Neuronal stem cell (in vitro differentiated cells): ENCODE measurements at places on chromosomes 4 and X.

GRCh38 chrX:38166478-38167083 lies 54.1 kb downstream of the SRPX start:
- H3K36me3 ChIP-seq = no peaks in the 10 kb centered on the region
- H3K27me3 ChIP-seq = no peaks in the 10 kb centered on the region
- H3K4me1 ChIP-seq = peaks cover 1% of the 10 kb centered on the region
- H3K27ac ChIP-seq = no peak overlapping the region
- no peak overlapping the region for H3K4me3 ChIP-seq

DNA sequence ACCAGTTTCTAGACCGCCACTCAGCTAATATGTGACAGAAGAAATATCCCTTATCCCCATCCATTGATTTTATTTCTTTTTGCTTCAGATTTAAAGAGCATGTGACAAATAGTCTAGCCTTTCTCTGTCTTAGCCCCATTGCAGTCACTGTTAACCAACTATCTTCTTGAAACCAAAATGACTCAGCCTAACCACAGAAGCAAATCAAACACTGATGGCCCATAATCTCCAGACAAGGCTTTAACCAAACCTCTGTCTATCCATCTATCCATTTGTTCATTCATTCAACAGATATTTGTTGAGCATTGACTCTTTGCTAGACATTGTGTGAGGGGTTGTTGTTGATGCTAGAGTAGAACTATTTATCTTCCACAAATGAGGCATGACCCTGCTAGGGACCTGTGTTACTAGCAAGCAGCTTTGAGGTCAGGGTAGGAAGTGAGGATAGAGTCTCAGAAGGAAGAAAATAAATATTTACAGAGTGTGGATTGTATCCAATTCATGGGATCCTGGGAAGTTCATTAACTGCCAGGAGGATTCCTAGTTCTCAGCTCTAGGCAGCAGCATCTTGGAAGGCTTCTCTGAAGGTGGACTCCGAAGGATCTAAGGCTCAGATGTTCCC lies 22.5 kb downstream of the HNRNPH2 start:
- no peaks in the 10 kb centered on the region for H3K4me1 ChIP-seq
- no peak overlapping the region for H3K4me3 ChIP-seq
- no peak overlapping the region for H3K27ac ChIP-seq
- H3K27me3 ChIP-seq = no peaks in the 10 kb centered on the region
- H3K36me3 ChIP-seq = no peaks in the 10 kb centered on the region
- no peak for DNase-seq

DNA sequence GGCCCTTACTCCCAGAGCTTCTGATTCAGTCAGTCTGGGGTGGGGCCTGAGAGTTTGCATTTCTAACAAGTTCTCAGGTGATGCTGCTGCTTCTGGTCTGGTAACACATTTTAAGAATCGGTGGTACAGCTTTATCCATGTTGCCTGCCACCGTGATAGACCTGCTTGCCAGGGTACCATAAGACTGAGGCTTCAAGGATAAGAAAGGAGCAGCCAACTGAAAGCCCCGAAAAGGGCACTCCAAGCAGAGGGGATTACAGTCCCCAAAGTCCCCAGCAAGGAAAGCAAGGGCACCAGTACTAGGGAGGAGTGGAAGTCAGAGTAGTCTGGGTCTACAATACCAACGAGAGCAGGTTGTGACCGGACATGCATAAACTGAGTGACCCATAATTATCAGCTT lies 49.8 kb downstream of the APOO start:
- H3K27ac ChIP-seq = no peak overlapping the region
- no peak for DNase-seq
- H3K4me3 ChIP-seq = no peak overlapping the region
- H3K27me3 ChIP-seq = no peaks in the 10 kb centered on the region
- no peaks in the 10 kb centered on the region for H3K4me1 ChIP-seq

DNA sequence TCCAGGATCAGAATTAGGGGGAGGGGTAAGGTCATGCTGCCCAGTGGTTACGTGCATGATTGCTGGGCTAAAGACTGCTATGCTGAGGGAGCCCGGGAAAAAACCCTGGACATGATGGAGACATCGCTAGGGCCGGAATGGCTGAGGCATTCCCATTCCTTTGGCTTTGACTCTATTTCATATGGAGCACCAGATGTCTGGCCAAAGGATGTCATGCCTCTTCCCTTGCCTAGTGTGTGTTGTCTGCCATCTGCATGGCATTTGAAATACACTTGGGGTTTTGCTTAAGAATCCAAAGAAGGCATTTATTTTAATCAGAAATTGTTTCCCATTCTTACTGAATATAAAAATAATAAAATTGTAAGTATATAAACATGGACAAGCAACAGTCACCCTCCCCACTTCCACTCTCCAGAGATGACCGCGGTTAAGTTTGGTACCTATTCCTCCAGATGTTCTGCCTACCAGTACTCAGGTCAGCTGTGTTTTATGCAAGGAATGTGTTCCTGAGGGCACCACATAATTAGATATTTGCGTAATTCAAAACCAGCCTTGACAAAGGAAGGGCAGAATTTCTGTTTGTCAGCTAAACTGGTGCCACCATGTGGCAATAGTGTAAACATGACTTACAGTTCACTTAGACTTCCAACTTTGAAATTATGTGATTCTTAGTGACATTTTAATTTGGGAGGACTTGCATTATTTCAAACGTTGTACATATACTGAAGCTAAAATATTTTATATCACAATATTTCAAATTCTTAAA lies 105.9 kb downstream of the CT47B1 start:
- H3K4me1 ChIP-seq = peaks cover 1% of the 10 kb centered on the region
- no peak for DNase-seq
- H3K36me3 ChIP-seq = no peaks in the 10 kb centered on the region
- H3K4me3 ChIP-seq = no peak overlapping the region

- no peaks in the 10 kb centered on the region for H3K4me1 ChIP-seq
- H3K4me3 ChIP-seq = no peak overlapping the region
- H3K27ac ChIP-seq = no peak overlapping the region
- H3K36me3 ChIP-seq = no peaks in the 10 kb centered on the region
- DNase-seq = no peak
- H3K27me3 ChIP-seq = no peaks in the 10 kb centered on the region
These were observed 199.3 kb upstream of the GRID2 start for GRCh38 chr4:92104506-92104905.

DNA sequence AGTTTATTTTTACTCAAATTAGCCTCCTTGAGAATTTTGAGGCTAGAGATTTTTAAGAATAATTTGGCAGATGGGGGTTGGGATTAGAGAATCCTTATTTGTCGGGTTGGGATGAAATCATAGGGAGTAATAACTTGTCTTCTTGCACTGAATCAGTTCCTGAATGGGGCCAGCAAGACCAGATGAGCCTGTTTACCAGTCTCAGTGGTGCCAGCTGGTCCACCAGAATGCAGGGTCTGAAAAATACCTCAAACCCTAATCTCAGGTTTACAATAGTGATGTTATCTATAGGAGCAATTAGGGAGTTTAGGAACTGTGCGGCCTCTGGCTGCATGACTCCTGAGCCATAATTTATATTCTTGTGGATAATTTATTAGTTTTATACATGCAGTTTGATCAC lies 705.9 kb upstream of the AGA start:
- H3K27me3 ChIP-seq = no peaks in the 10 kb centered on the region
- H3K4me3 ChIP-seq = no peak overlapping the region
- no peaks in the 10 kb centered on the region for H3K36me3 ChIP-seq
- no peak overlapping the region for H3K27ac ChIP-seq
- H3K4me1 ChIP-seq = no peaks in the 10 kb centered on the region

- H3K4me3 ChIP-seq = no peak overlapping the region
- H3K27me3 ChIP-seq = no peaks in the 10 kb centered on the region
- H3K27ac ChIP-seq = no peak overlapping the region
- no peak for DNase-seq
- no peaks in the 10 kb centered on the region for H3K4me1 ChIP-seq
These were observed 49.3 kb downstream of the WDR19 start for GRCh38 chr4:39231660-39232059.

DNA sequence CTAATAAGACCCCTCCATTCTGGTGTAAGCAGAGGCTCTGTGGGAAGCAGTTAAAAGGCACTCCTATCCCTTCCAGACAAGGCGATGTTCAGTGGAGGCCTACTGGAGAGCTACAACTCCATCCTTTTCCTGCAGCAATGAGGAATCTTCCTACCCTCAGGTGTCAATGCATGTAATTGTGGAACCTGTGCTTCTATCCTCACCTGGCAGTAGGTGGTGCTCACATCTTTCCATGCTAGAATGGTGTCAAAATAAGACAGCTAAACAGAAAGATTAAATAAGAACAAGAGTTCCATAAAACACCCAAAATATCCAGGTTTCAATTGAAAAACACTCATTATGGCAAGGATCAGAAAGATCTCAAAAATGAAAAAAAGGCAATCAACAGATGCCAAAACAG lies 224.6 kb downstream of the IL15 start:
- H3K27me3 ChIP-seq = no peaks in the 10 kb centered on the region
- no peaks in the 10 kb centered on the region for H3K36me3 ChIP-seq
- H3K4me3 ChIP-seq = no peak overlapping the region
- H3K27ac ChIP-seq = no peak overlapping the region

DNA sequence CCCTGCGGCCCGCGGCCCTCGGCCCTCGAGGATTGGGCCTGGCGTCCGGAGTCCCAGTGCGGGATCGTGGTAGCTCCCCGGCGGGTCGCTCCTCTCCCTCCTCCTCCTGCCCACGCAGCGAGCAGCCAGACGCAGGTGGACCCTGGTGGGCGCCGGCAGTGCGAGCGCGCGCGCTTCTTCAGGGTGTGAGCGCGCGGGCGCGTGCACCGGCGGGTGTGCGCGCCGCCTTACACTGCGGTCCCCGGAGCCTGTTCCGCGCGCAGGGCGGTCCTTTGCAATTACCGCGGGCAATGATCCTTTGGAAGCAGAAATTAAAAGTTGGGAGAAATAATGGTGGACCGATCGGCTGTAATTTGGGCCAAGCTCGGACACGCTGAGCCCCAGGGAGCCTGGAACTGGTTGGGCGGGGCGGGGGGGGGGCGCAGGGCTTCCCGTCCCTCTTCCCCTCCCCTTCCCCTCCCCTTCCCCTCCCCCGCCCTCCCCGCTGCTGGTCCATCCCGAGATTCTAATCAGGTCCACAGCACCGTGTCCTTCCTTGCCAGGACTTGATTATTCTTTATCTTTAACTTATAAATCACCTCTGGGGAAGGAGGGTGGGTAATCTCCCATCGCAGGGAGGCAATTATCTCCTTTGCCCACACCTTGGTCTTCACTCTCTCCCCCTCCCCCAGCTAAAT lies 1.6 kb upstream of the NKX1-1 start:
- H3K4me1 ChIP-seq = no peaks in the 10 kb centered on the region
- H3K4me3 ChIP-seq = peak overlapping the region; percentile 26
- no peak for DNase-seq
- H3K36me3 ChIP-seq = no peaks in the 10 kb centered on the region
- H3K27ac ChIP-seq = no peak overlapping the region
- peaks cover 67% of the 10 kb centered on the region for H3K27me3 ChIP-seq

- H3K4me3 ChIP-seq = peak overlapping the region; percentile 82
- no peaks in the 10 kb centered on the region for H3K27me3 ChIP-seq
- peaks cover 2% of the 10 kb centered on the region for H3K4me1 ChIP-seq
These were observed 2.8 kb upstream of the PCDH7 start for GRCh38 chr4:30717208-30718020.

DNA sequence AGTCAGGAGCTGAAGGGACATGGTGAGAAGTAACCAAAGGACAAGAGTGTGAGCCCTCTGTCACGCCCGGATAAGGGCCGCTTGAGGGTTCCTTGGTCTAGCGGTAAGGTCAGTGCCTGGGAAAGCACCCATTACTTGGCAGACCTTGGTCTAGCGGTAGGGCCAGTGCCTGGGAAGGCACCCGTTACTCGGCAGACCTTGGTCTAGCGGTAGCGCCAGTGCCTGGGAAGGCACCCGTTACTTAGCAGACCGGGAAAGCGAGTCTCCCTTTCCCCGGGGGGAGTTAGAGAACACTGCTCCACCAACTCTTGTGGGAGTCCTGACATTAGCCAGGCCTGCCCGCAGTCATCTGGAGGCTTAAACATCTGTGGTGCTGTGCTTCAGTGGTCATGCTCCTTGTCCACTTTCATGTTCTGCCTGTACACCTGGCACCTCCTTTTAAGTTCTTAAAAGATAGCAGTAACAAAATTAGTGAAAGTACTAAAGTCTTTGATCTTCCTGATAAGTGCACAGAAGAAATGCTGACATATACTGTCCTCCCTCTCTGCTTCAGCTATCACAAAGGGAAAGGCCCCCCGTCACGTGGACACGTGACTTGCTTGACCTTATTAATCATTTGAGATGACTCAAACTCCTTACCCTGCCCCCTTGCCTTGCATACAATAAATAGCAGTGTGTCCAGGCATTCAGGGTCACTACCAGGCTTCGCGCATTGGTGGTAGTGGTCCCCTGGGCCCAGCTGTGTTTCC lies 9.3 kb upstream of the SEC24B start:
- no peak overlapping the region for H3K4me3 ChIP-seq
- peaks cover 14% of the 10 kb centered on the region for H3K36me3 ChIP-seq
- no peaks in the 10 kb centered on the region for H3K27me3 ChIP-seq
- no peak overlapping the region for H3K27ac ChIP-seq
- H3K4me1 ChIP-seq = no peaks in the 10 kb centered on the region

GRCh38 chr4:24470666-24471485 lies 113.5 kb downstream of the DHX15 start:
- no peaks in the 10 kb centered on the region for H3K36me3 ChIP-seq
- peaks cover 14% of the 10 kb centered on the region for H3K4me1 ChIP-seq
- DNase-seq = peak; percentile 46

GRCh38 chr4:13452927-13453579 lies 31.1 kb downstream of the RAB28 start:
- H3K36me3 ChIP-seq = peaks cover 14% of the 10 kb centered on the region
- DNase-seq = no peak
- H3K27me3 ChIP-seq = no peaks in the 10 kb centered on the region
- no peak overlapping the region for H3K4me3 ChIP-seq

GRCh38 chr4:10111067-10111801 lies 5.4 kb downstream of the WDR1 start:
- H3K27me3 ChIP-seq = no peaks in the 10 kb centered on the region
- peaks cover 97% of the 10 kb centered on the region for H3K36me3 ChIP-seq
- H3K27ac ChIP-seq = no peak overlapping the region
- H3K4me1 ChIP-seq = peaks cover 18% of the 10 kb centered on the region
